ENCODE measurements at places on chromosomes 2 and 18.

DNA sequence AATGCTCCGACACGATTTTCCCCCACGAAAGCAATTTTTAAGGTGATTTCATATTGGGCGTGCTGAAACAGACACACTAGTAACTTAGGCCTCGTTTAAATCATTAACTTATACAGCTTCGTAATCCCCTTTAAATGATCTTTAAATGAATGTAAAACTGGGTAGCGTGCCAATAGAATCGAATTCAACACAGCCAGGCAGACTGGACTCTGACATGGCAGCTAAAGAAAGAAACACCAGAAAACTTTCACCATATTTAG is 2.4 kb upstream of the ID2 start:
- DNase-seq, result no peak

DNA sequence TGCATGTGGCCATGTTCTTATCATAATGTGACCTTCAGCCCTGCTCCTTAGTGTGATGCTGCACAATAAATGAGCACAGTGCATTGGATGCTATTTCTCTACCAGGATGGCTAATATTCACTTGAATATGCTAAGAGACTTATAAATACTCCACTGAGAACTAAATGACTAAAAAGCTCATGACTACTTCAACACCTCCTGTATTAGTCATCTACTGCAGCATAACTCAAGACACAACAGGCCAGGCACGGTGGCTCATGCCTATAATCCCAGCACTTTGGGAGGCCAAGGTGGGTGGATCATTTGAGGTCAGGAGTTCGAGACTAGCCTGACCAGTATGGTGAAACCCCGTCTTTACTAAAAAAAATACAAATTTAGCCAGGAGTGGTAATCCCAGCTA is 213.4 kb downstream of the RND3 start:
- DNase-seq, result peak; percentile 81

- DNase-seq, result no peak
These were observed 17.5 kb upstream of the LIPG start for GRCh38 chr18:49544362-49544761.

DNA sequence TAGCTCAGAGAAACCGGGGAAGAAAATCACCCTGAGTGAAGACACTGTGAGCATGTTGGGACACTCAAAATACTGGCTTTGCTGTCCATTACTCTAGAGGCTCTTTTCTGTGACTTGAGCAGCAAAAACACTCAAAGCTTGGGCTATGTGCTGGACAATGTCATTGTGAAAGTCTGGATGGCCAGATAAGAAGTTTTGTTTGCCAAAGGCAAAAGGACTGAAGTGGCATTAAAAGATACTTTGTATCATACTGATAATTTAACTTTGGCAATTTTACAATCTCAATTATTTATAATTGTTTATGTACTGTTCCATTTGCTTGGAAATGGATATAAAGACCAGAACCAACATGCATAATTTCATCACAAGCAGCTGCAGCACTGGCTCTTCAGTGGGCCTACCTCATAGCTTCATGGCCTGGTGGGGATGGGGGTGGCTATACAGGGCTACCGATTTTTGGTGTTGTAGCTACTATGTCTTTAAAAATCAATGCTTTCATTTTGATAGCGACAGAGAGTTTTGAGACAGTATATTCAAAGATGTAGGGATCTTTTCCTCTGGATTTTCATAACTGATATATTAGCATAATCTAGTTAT is 51.1 kb downstream of the RBKS start:
- no peak for DNase-seq
